ENCODE measurements at places on chromosomes 12 and 14. TPM values are rescaled to one million over a fixed set of nuclear protein-coding genes. Genes with fewer than 3 reads are reported as not detected.

Gene RPGRIP1
- total RNA-seq, result not detected

Gene IGFBP6
- total RNA-seq, result 185 TPM

Gene MPHOSPH9
- 32.8 TPM for total RNA-seq

Gene ACRBP
- total RNA-seq, result 11.6 TPM

Gene TMEM119
- total RNA-seq, result 17.3 TPM

Gene TRHDE
- total RNA-seq, result 16.6 TPM

Gene VWF
- total RNA-seq, result 63.5 TPM

Gene IL23A
- total RNA-seq, result not detected

Gene LRRC10
- not detected for total RNA-seq

Gene PAN2
- 102 TPM for total RNA-seq

Gene SERPINA6
- not detected for total RNA-seq

Gene IL22
- not detected for total RNA-seq

Data from Peyer's patch (tissue), 4 donors.